Right hindlimb (tissue), 1 donor: ENCODE measurements at places on chromosomes 13 and 19.

- DNase-seq = no peak
These were observed 1319.2 kb upstream of the SLC10A2 start for GRCh38 chr13:104385404-104385803.

DNA sequence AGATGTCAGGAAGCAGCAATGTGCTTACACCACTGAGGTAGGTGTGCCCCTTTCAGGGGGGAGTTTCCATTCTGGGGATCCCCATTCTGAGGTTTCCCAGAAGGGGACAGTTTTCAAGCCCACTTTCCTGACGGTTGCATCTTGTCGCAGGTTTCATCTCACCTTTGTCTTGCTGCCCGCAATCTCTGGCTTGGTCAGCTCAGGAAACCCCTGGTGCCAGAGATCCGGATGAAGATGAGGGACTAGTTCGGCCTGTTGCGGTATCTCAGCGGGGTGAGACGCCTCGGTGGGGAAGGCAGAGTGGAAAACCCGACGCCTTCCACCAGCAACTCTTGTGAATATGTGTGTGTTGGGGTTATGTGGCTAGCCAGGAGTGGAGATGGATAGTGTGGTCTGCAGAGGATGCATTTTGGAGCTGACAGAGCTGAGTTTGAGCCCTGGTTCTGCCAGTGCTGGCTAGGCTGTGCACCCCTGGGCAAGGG, 13.1 kb downstream of the TNFSF9 start:
- no peak for DNase-seq

DNA sequence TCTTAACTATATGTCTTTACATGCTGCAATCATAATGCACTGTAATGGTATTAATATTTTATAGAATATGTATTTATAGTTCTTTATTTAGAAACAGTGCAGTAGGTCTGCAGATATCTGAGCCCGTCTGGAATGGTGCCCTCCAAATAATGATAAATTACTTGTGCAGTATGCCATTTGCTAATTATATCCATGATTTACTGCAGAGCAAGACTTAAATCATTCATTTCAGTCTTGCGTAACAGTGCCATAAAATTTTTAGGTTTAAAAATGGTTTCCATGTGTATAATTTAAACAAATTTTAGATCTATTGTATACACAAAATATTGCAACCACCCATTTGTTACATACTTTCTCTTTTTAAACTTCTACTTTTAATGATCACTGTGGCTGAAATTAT, 175.1 kb downstream of the ZNF536 start:
- DNase-seq = no peak

- no peak for DNase-seq
These were observed 21.0 kb downstream of the CLEC4M start for GRCh38 chr19:7783991-7784423.

GRCh38 chr13:52701728-52702465, 37.7 kb downstream of the CNMD start:
- no peak for DNase-seq

- DNase-seq = no peak
These were observed at the start of gene RASAL3 for GRCh38 chr19:15464394-15465385. Gene RASAL3, minus strand, starts transcription at chr19:15464544. Its CDS starts 186 bp downstream, at chr19:15464358.
